Neuronal stem cell (in vitro differentiated cells): ENCODE measurements at places on chromosomes 3 and 15.

DNA sequence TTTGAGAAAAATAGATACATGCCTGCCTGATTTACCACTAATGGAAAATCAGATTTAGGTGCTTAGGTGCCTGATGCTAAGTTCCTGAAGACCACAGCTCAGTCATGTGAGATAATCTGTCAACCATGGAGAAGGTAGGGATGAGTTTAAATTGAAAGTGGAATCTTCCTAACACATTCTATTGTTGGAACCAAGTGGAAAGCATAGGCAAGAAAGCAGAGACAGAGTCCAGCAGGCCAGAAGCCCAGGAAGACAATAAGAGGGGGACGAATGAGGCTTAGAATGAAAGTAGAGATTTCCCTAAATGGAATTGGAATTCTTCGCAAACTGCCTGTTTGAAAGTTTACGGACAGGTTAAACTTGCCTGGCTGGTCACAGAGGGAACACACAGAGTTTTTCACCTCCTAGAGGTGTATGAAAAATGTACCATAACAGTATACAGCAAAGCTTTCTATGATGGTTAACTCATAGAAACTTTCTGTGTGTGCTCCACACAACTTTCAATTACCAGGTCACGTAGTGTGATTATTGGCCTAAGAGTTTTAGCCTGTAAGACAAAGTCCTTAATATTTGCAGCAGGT, 453.8 kb upstream of the KCNMB2 start:
- DNase-seq, result no peak

- no peak for DNase-seq
These were observed 80.7 kb downstream of the NR2E3 start for GRCh38 chr15:71891026-71891425.

- DNase-seq, result no peak
These were observed 184.2 kb upstream of the TPM1 start for GRCh38 chr15:62858343-62858742.

GRCh38 chr3:12716605-12717151, 42.4 kb downstream of the TMEM40 start:
- no peak for DNase-seq

GRCh38 chr3:134027631-134028030, 2.1 kb downstream of the SLCO2A1 start:
- no peak for DNase-seq

DNA sequence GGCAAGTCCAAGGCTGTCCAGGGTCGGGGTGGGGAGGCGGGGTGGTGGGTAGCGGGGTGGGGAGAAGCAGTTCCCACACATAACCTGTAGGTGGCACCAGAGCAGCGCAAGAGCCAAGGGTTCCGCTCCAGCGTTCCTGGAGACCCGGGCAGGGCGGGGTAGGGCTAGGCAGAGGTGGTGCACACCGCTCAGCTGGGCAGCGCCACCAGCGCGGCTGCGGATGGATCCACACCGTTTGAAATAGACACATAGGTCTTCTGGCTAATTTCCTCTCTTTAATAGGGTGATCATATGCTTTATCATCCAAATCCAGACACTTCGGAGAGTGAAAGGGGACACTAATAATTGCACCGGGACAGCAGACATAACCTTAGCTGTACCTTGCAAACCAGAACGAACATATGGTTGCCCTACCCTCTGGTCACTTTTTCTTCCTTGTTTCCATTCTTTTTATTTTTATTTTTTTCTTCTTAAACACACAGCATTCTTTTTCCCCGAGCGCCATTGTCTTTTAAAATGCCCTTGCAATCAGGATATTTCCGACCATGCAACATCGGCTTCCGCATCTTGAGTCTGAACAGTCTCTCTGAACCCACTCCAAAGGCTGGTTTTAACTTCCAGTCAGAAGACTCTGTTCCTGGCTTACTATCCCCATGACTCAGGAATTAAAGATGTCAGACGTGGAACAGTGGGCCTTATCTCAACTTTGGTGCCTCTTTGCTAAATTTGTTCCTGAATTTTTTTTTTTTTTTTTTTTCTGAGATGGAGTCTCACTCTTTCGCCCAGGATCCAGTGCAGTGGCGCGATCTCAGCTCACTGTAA, 12.5 kb upstream of the ZSCAN2 start:
- DNase-seq, result peak; percentile 80

DNA sequence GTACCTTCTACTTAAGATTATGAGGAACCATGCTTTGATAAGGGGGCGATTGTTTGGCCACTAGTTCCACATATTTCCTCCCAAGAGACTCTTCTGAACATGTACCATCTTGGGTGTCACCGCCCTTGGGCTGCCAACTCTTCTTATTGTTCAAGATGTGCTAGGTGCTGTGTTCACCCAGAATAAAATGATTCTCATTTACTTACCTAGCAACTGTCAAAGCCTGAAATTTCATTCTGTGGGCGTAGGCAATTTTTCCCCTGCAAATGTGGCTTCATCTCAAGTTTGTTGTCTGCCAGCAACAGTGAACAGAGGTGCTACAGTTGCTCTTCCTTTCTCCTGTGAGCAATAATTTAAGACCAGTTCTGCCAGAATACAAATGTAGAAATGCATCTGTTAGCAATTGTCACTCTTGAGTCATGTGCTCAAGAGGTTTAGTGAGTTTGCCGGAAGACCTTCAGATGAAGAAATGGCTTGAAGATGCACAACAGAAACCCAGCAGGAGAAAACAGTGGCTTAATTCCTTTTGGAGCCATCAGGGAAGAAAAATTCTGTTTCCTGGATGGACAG, 41.3 kb upstream of the RARB start:
- DNase-seq, result no peak

DNA sequence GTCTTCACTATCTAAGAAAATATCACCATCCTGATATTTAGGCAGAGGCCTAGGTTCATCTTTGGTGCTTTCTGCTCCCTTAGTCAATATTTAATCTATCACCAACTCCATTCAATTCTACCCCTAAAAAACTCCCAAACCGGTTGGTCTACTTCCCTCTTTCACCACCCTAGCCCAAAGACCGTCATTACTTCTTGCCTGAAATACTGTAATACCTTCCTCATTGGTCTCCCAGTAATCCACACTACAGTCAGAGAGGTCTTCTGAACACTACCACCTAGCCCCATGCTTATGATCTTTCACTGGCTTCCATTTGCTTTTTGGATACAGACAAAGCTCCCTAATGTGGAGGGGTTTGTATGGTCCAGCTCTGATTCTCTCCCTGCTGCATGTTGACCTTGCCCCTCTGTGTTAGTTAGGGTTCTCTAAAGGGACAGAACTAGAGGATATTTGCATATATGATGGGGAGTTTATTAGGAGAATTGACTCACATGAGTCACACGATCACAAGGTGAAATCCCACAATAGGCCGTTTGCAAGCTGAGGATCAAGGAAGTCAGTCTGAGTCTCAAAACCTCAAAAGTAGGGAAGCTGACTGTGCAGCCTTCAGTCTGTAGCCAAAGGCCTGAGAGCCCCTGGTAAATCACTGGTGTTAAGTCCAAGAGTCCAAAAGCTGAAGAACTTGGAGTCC, 36.4 kb upstream of the ATP2C1 start:
- no peak for DNase-seq

GRCh38 chr15:91790836-91791235, 62.7 kb upstream of the SLCO3A1 start:
- no peak for DNase-seq

- no peak for DNase-seq
These were observed 9.6 kb downstream of the AMIGO3 start for GRCh38 chr3:49709852-49710251.

GRCh38 chr3:134134698-134135415, 105.1 kb upstream of the SLCO2A1 start:
- no peak for DNase-seq

DNA sequence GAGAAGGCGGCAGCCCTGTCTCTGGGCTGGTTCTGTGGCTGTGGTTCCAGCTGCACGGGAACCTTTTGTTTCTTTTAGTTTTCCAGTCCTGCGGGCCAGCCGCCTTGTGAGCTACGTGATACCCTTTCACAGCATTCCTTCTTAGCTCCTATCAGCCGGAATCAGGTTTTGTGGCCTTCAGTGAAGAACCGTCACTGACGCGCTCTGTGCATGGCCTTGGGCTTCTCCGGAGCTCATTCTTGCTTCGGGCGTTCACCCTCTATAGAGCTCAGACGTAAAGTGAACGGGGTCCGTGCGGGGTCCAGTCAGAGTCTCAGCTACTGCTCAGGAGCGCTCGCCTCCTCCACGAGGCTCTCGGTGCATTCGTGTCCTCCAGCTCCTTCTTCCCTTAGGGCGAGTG, 166.7 kb downstream of the FAM43A start:
- DNase-seq, result no peak

DNA sequence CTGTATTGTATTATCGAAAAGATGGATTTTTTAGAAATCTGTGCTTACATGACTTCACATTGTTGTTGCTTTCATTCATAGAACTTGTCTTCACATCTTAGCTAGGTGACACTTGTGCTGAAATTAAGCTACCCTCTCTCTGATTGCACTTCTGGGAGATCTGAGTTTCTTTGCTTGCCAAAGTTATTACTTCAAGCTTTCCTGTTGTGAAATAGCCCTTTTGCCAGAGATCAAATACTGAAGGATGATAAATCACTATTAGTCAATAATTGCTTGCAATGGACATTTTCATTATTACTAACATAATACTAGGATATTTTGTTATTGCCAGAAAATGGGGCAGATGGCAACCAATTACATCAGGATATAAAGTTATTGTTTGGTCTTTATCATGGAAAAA, 34.7 kb downstream of the PIK3CA start:
- DNase-seq, result no peak

DNA sequence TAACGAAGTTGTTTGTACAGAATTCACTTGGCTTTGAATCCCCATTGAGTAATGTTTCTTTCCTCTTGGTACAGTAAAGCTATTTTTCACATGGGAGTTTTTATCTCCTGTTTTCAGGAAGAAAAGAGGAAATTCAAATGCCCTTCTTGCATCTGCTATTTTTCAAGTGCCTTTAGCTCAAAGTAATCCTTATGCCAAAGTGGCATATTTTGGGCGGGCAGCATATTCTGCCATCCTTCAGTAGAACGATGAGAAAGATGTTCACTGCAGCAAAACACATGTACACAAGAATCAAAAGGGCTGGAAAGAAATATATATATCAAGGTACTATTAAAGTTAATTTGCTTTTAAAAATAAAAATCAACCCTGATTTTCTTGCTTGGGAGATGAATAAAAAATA, 5.3 kb upstream of the NSMCE3 start:
- DNase-seq, result no peak

DNA sequence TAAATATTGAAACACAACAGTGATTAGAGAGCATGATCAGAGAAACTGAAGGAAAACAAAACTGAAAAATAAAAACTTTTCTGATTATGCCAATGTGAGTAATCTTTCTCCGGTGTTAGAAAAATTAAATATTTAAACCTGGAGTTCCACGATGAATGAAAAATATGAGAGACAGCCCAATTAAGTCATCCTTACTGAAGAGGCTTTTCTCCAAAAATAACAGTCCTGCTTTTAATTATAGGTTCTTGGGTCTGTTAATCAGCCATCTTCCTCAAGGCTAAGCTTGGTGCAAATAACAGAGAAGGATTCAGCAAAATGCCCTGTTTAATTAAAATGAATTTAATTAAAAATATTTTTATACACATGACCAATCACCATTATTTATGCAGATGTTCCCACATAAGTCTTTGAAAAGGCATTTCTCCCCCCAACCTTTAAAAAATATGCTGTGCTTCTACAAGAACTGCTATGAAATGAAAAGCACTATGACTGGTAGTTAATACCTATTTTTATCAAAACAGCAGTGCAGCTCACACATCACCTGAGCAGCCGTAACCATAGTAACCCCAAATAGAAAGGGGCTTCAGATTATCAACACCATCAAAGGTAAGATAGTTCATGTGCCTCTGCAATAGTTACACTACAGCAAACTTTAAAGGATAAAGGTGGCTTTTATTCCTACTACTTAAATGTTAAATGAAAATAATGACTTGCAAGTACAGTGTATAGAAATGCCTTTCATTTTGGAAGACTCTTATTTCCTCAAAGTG, 175.7 kb downstream of the SLC9A9 start:
- no peak for DNase-seq

DNA sequence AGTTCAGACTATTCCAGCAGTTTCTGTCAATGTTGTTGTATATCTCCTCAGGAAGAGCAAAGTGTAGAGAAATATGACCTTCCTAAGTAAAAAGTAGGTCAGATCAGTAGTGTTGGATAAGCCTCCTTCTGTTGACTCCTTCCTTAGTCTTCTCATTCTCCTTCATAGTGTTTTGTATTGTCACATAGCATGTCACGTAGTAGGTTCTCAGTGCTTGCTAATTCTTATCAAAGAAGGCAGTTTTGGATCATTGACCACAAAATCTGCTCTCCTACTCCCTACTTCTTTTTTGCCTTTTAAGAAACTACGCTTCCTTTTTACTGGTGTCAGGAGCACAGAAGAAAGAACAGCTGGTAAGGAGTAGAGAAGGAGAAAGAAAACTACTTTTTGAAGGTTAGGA, 1.0 kb upstream of the MGA start:
- DNase-seq, result no peak

DNA sequence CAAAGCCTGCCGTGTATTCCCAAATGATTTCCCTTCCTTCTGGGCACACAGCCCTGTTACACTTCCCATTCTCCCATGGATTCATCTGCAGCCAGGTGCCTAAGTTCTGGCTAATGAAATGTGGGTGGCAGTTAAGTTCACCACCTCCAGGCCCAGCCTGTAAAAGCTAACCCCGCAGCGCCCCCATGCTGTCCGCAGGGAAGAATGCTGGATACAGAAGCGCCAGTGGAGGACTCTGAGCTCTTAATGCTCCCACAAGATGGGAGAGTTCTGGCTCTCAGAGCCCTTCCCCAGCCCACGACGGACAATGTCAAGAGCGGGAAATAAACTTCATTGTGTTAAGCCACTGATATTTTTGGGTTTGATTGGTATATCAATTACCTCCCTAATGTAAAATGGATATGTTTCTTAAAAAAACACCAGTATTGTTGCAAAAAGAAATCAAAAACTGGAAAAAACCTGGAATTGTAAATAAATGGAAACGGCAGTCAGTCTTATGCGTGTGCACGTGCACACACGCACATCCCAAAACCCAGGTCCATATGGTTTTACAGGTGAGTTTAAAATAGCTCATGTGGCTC, 37.7 kb upstream of the FGD5 start:
- DNase-seq, result peak; percentile 24

DNA sequence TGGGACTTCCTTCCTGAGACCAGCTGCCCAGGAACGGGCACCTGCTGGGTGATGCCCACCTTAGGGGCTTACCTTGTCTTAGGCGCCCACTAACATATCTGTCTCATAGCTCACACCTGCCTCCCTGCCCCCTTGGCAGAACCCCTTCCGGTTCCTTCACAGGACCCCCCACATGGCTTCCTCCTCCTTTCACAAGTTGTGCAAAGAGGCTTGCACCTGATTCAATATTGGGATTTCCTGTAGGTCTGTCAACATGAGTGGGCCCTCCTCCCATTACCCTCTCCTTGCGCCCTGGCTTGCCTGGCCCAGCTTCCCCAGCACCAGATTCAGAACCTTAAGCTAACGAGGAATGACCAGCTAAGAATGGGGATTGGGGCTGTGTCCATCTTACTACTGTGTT, 633 bp downstream of the THPO start:
- no peak for DNase-seq

- no peak for DNase-seq
These were observed 51.9 kb downstream of the PBRM1 start for GRCh38 chr3:52633786-52634185.

GRCh38 chr3:126781889-126782491, 78.0 kb downstream of the CHCHD6 start:
- no peak for DNase-seq

- no peak for DNase-seq
These were observed 55.5 kb downstream of the PLS1 start for GRCh38 chr3:142651711-142652110.

GRCh38 chr15:40470423-40471104, at the start of gene CHST14:
Gene CHST14 (plus strand): TSS chr15:40470984. CDS start chr15:40471214, 230 bp downstream.
- DNase-seq, result peak; percentile 63

GRCh38 chr3:32569540-32570420, 878 bp downstream of the DYNC1LI1 start:
- peak; percentile 81 for DNase-seq
